Central memory CD8-positive, alpha-beta T cell (primary cell): ENCODE measurements at places on chromosomes 4 and X.
A peak's percentile ranks its signal among the peaks of the same experiment; 100 is the strongest.

DNA sequence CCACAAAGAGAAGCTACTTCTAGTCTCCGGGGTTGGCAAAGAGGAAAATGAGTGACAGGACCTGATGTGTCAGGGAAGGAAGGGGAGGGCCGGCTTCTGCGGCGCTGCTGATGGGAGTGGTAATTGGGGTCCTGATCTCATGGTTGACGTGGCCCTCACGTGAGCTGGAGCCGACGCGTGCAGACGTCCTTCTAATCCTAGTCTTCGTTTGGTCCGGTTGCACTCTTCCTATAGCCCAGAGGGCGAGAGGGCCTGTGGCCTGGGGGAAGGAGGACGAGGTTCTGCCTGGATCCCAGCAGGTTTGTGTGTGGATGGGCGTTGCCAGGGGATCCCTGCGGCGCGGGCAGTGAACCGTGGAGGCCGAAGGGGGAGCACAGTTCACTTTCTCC, at the start of gene ARMCX1:
ARMCX1 (plus strand) TSS at position 186 of the 389 bp plus-strand sequence. CDS start 2,384 bp downstream, outside the sequence.
- no peak for DNase-seq

DNA sequence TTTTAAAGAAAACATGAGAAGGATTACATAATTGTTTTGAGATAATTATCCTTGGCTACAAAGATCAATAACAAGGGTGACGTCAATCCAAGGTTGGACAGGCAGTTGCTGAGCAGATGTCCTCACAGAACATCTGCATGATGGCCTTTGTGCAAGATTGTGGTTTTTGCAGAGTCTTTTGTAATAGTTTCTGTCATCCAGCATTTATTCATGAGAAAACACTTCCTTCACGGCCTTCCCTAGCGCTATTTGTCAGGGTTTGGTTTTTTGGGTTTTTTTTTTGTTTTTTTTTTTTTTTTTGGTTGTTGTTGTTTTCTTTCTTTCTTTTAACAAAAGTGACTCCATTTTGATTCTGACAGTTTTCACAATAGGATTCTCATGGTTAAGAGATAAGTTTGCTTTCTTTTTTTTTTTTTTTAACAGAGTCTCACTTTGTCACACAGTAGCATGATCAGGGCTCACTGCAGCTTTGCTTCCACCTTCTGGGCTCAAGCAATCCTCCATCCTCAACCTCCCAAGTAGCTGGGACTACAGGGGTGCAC, 31.5 kb upstream of the ELF2 start:
- DNase-seq: no peak

GRCh38 chr4:86560447-86560846, 33.7 kb upstream of the PTPN13 start:
- no peak for DNase-seq

DNA sequence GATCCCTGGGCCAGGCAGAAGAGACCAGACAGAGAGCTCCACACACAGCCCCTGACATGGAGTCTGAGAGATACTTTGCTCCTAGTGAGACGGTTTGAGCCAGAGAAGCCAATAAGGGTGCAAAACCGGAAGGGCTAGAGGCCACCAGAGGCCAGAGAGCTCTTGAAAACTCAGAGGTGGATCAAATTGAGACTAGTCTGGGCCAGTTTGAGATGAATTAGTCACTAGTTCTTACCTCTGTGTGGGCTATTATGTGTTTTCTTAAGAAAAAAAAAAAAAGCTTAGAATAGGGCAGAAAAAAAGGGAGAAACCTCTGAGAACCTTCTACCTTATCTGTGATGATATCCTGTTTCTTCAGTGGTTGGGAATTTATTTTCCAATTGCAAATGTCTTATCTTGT, 110.4 kb upstream of the EDNRA start:
- no peak for DNase-seq

DNA sequence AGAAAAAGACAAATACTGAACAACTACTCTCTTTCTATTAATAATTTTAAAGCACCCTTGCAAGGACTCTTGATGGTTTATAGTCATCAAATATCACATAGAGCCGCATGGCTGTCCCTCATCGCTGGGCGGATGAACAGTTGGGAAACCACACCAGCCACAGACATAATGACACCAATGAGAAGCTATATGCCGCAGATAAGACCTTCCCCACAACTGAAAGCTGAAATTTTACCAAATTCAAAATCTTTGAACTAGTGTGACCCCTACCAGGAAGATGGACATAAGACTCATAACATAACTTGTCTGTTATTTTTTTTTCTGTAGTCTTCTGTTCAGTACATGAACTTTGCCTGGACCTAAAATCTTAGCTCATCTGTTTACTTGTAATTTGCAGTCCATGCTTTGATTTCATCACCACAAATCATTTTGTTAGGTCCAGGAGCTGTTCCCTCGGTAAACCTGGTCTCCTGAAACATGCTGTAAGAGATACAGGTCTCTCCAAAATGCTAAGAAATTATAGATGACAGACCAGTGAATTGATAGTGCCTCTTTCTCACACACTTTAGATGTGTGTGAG, 157.3 kb upstream of the RAPGEF2 start:
- DNase-seq: no peak

- peak; percentile 21 for DNase-seq
Measured at GRCh38 chr4:152255437-152255836, 280.5 kb downstream of the FBXW7 start.

DNA sequence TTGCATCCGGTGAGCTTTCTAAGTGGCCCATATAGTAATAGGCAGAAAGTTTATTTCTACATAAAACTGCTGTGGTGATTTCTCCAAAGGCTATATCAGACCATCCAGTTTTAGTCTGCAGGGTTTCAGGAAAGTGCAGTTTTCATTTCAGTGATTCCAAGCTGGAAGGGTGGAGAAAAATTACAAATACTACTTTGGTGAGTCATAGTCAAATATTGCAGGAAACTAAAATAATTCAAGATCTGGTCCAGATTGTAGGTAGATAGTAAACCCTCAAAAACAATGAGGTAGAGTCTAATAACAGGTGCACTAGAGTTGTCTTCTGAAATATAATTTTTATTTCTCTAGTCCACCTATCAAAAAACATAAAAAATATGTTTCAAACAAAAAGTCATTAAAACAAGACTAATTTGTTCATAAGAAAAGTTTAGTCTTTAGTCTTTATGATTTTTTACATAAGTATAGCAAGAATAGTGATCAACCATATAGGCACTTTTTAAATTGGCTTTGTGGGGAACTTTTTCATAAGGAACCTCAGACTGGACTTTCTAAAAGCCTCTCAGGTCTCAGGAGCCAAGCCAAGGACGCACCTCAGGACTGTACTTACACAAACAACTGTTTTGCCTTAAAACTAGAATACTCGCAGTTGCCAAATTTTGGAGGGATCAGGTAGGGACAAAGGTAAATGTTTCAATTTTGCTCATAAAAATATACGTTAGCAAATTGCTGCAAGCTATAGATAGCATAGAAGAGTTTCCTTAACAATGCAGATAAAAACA, 101.8 kb upstream of the TLR3 start:
- no peak for DNase-seq

DNA sequence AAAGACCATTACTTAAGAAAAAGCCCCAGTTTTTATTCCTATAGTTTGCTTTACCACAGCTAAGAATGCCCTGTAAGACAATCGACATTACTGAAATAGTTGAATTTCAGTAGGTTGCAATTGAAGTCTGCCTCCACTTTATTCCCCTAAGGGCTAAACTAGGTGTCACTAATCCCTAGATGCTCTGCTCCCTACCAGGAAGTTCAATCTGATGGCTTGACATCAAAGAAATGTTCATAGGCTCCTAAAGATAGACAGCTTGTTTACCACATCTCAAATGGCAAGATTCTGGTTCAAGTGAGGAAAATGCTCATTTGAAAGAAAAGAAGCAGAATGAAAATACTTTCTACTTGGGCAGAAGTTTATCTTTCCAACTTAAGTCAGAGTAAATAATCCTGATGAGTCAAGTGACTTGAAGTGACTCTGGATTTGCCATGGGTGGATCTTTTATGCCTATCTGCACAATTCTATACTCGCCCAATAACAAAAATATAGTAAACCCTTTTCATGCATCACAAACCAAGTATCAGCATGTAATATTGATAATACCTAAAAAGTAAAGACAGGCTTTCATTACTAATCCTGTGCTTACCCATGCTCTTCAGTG, 117.2 kb downstream of the SH3RF1 start:
- no peak for DNase-seq

- no peak for DNase-seq
Measured at GRCh38 chr4:174631901-174632758, 109.8 kb upstream of the HPGD start.

- DNase-seq: no peak
Measured at GRCh38 chr4:54063737-54064316, 578 bp downstream of the CHIC2 start.

- no peak for DNase-seq
Measured at GRCh38 chr4:26061248-26061986, 147.4 kb downstream of the SMIM20 start.

GRCh38 chr4:181810711-181811110, 432.5 kb upstream of the TENM3 start:
- no peak for DNase-seq

DNA sequence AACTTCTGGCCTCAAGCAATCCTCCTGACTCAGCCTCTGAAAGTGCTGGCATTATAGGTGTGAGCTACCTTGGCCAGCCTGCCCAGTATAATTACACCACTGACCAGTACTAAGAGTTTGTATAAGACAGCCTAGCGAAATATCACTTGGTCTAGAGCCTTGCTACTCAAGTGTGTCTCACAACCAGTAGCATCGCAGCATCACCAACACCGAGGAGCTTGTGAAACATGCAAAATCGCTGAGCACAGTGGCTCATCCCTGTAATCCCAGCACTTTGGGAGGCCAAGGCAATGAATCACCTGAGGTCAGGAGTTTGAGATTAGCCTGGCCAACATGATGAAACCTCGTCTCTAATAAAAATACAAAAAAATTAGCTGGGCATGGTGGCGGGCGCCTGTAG, 102.0 kb upstream of the GATB start:
- no peak for DNase-seq

- DNase-seq: no peak
Measured at GRCh38 chrX:129984111-129984958, 1.9 kb downstream of the BCORL1 start.

GRCh38 chr4:38130884-38131283, 170.7 kb downstream of the PTTG2 start:
- no peak for DNase-seq
